ENCODE measurements at places on chromosomes 16 and 17.

DNA sequence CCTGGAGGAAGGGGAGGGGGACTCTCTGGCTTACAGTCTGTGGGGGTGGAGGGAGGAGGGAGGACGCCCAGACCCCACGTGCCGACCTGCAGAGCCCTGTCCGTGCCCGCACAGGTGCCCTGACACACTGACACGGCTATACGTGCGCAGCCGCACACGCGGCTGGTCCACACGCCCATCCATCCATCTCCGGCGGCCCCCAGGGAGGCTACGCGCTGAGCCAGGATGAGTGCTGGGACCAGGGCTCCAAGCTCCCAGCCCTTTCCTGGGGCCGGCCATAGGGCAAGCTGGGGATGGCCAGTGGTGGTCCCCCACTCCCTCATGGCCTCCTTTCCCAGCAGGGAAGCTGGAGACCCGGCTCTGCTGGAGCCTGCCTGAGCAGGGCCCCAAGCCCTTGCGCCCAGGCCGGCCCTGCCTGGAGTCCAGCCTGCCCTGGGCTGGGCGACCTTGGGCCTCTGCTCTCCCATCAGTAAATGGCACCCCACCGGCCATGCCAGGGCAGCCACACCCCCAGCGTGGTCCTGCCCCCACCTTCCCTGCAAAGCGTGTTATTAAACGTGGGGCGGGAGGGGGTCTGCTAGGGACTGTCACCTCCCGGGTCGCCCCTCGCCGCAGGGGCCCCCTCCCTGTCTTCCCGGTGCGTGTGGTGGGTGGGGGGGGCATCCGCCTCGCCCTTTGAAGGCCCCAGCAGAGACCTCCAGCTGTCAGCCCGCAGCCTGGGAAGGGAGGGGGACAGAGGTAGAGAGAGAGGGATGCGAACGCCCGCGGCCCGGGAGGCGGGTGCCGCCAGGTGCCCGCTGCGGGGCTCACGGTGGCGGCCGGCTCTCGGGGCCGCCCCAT is 863 bp downstream of the CASKIN1 start:
- DNase-seq, result no peak

- no peak for DNase-seq
Measured at GRCh38 chr17:73010414-73010813, 82.1 kb downstream of the SLC39A11 start.

DNA sequence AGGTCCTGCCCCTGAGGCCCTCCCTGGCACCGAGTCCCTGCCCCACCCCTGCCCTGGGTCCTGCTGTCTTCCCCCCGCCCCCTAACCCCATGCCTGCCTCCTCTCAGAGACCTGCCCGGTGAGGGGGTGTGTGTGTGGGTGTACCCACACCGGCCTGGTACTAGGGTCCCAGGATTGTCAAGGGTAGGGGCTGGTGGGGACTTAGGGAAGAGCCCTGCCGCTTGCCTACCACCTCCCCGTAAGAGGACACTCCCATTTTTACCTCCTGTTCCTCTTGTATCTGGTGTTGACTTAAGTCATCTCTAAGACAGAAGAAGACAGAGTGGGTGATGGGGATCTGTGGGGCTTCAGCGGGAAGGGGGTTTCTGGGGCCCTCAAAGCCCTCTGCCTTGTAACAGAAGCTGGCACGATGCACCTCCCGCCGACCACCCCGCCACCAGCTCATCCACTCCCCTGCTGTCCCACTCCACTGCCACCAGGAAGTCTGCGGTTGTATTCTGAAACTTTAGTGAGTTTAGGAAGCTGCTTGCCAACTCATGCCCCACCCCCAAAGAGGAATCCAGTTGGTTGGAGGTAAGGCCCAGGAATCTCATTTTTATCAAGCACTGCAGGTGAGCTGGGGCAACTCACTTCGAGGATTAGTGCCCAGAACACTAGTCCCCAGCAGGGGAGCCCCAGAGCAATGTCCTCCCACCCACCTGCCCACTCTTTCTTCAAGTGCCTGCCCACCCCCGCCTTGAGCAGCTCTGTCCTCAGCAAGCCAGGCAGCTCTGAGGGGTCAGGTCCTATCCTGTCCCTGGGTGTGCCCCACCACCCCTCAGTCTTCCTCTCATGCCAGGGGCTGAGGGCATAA is 5.6 kb downstream of the SPATA32 start:
- DNase-seq, result no peak

GRCh38 chr17:65853816-65854215 is 292.4 kb upstream of the AXIN2 start:
- DNase-seq, result no peak

DNA sequence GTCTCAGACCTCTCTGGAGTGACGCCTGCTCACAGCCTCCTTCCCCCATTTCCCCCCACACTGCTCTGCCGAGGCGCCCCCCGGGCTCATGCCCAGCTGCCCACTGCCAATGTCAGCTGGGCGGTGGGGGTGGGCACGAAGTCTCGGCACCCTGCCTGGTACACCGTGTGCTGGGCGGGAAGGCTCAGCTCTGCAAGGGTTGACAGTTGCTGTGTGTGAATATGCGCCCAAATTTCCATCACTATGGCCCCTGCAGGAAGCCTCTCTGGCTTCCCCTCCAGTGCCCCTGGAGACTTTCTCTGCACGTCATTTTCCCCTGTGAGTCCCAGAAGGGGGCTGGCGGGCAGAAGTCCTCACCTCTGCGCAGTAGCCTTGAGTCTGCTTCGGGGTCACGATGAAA is 11.6 kb upstream of the CAMKK1 start:
- no peak for DNase-seq

DNA sequence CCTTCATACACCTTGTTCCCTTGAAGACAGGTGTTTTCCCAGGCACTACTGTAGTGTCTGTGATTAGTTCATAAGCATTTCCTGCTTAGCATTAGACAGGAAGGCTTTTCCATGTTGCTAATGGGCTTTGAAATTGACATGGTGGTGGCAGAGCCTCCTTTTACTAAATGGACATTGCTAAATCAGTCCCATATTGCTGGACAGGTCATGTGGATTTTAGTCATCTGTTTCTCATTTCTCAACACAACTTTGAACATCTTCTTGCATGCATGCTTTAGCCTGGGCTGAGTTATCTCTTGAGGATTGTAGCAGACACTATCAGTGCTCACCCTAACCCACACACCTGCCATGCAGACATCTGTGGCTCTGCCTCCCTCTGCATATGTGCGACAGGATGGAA is 13.7 kb upstream of the BCO1 start:
- DNase-seq, result no peak

- DNase-seq, result no peak
Measured at GRCh38 chr17:56754523-56755208, 79.1 kb downstream of the C17orf67 start.

GRCh38 chr16:75392906-75393305 is 40.4 kb downstream of the CFDP1 start:
- DNase-seq, result no peak

GRCh38 chr17:50147841-50148225 is 2.6 kb downstream of the PPP1R9B start:
- DNase-seq, result no peak

- no peak for DNase-seq
Measured at GRCh38 chr17:49241040-49241439, 10.5 kb upstream of the PHOSPHO1 start.

- DNase-seq, result no peak
Measured at GRCh38 chr16:2278956-2279800, 11.3 kb upstream of the RNPS1 start.

DNA sequence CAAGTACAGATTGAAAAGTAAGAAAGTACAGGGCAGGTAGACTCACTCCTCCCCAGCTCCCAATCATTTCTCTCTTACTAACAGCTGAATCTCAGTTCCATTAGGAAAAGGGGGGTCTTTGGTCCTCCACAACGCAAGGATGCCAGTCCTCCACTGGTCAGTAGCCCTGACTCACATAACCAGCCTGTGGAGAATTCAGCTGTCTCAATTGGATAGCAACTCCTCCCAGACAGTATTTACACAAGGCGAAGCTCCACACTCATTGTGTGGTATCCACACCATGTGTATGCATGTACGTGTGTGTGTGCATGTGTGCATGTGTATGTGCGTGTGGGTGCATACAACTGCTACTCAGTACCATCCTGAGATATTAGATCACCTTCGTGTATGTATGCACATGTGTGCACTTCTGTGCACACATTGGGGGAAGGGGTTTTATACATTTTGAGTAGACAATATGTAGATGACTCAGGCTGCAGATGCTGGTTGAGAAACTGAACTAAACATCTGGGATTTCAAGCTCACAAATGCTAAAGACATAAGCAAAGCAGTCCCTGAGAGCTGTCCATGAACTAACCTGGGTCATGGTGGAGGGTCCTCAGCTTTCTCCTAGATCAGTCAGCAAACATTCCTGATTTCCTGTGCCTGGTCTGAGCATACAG is 240.1 kb downstream of the SLC39A11 start:
- no peak for DNase-seq

GRCh38 chr17:59762049-59762823 is 54.8 kb downstream of the VMP1 start:
- peak; percentile 73 for DNase-seq

- no peak for DNase-seq
Measured at GRCh38 chr17:40158438-40159013, 18.2 kb downstream of the CASC3 start.

- DNase-seq, result peak; percentile 14
Measured at GRCh38 chr16:86575754-86576557, 2.4 kb upstream of the FOXL1 start.

DNA sequence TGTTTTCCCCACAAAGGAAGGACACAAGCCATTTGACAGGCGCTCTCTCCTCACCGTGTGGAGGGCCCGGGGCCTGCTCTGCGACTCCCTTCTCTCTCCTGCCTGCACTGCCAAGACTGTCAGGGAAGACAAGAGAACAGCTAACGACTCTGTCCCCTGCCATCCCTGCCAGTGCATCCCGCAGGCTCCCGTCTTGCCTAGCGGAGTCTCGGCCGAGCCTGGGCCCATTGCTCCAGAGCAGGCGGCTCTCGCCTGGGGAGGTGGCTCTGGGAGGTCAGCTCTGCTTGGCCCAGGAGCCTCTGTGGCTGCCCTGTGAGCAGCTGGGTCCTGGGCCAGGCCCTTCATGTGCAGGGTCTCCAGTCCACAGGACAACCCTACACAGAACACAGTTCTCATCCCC is 53.0 kb downstream of the WNT3 start:
- DNase-seq, result no peak

GRCh38 chr17:63624531-63624880 is 2.3 kb downstream of the MAP3K3 start:
- no peak for DNase-seq

DNA sequence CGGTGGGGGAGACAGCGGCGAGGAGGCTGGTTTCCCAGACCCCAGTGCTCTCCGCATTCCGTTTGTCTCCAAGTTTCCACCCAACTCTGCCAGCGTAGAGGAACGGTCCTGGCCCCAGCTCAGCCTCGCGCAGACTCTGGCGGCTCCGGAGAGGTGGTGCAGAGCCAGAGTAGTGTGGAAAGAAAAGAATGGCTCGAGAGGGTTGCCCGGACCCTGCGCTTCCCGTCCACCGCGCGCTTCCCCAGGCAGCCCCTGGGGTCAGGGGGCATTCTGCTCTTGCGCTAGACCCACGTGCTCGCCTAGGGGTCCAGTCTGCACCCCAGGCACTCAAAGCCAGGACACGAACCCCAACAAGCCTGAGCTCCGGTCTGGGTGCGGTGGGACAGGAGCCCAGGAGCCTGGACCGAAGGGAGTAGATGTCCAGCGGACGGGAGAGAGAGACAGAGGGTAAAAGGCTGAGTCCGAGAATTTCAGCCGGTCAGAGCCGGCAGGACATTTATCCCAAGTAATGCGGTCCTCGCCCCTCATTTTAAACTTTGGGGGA is 3.8 kb downstream of the PMP22 start:
- DNase-seq, result no peak

DNA sequence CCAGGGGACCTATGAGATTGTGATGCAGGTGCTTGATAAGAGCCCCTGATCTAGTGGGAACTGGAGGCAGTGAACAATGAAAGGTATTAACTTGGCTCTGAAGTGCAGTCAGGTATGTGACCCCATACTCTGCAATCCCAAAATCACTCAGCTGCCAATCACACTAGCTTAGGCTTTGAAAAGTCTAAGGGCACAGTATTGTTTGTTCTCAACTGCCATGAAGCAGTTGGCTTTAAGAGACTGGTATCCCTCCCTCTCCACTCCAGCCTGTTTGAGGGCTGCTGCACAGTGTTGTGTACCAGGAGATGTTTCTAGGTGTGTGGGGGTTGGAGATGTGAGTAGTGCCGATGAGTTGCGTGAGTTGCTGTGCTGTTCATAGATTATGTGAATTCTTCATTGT is 2.4 kb downstream of the YPEL2 start:
- no peak for DNase-seq

DNA sequence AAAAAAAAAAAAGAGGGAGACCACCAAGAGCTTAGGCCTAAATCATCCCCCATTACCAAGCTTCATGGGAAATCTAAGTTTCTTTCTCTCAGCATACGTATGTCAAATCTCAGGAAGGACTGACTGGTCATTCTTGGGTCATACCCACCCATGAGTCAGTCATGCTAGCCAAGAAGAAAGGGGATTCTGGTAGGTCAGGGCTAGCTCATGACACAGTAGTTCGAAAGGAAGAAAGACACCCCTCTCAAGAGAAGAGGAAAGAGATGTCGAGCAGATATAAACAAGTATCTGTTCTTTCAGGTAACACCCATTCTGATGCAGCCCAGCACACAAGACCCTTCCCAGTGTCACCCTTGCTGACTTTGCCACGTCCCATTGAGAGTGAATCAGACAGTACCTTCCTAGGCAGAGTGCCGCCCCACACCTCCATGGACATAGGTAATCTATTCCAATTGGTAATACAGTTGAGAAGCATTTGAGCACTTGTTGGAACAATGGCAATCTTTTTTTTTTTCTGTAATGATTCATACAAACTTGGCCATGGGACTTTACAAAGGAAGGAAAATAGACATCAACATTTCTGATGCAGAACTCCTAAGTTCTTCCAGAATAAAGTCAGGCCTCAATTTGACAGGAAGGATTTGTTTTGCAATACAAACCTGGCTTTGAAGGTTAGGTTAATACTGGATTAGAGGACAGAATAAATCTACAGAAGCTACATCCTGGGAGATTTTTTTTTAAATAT is 38.2 kb downstream of the COPRS start:
- no peak for DNase-seq

- peak; percentile 30 for DNase-seq
Measured at GRCh38 chr16:50709061-50709684, 15.8 kb downstream of the NOD2 start.

All from CD4-positive, alpha-beta T cell treated with Interleukin-4 for 4 hours (primary cell).